ENCODE measurements at places on chromosomes 6 and 20.

GRCh38 chr20:56868746-56869145, 239.6 kb downstream of the TFAP2C start:
- no peak for DNase-seq

- DNase-seq: no peak
Observed at GRCh38 chr6:114272582-114272981, 70.2 kb downstream of the HS3ST5 start.

GRCh38 chr6:165092881-165093595, 216.4 kb downstream of the C6orf118 start:
- no peak for DNase-seq

DNA sequence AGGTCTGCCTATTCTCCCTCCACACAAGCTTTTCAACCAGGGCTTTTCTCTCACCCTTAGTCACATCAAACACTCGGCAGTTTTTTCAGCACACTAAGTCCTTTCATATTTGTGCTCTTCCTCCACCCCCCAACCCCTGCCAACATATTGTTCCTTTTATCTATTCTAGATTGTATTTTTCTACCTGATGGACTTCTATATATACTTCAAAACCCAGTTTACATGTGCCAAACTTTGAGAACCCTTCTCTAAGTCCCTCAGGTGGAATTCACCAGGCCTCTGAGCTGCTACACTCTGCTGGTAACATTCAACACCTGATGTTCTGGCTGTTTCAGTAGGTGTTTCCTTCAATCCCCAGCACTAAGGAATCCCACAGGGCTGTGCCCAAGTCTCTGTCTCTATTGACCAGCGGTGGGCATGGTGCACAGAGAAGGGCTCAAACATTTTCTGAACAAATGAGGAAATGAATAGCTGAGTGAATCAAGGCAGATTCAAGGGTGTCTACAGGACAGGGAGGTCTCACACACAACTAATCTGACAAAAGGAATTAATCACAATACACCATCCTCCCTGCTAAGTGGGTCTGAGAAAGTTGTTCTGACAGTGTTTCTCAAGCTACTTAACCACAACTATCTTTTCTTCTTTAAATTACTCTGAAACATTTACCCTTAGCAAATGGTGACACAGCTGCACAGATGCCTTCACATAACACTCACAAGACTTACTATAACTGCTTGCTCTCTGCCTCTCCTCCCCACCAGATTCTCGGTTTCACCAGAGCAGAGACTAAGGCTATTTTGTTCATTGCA, 166.5 kb downstream of the TSHZ2 start:
- no peak for DNase-seq

GRCh38 chr6:167687116-167687725, 139.5 kb upstream of the AFDN start:
- no peak for DNase-seq

GRCh38 chr20:46343348-46343974, 35.2 kb upstream of the CDH22 start:
- no peak for DNase-seq

DNA sequence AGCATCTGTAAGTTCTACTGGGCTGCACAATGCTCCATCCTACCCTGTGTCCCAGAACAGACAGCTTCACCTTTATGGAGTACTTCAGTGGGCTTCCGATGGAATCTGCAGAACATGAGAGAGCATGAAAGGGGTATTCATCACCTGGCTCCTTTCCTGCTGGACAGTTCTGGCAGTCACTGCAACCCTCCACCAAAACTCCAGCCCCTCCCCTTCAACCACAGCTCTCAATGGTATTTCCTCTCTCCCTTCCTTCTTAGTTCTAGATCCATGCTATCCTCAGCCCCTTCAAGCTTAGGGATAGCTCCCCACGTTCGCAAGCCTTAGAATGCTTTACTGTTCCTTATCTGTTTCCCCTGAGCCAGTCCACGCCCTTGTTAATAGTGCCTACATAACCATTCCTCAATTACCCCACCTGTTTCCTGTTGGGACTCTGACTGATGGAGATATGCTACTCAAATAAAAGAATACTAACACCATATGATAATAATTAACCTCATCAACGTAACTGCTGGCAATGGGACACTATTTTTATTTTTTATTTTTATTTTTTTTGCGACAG, 26.8 kb downstream of the TRAM2 start:
- DNase-seq: no peak

DNA sequence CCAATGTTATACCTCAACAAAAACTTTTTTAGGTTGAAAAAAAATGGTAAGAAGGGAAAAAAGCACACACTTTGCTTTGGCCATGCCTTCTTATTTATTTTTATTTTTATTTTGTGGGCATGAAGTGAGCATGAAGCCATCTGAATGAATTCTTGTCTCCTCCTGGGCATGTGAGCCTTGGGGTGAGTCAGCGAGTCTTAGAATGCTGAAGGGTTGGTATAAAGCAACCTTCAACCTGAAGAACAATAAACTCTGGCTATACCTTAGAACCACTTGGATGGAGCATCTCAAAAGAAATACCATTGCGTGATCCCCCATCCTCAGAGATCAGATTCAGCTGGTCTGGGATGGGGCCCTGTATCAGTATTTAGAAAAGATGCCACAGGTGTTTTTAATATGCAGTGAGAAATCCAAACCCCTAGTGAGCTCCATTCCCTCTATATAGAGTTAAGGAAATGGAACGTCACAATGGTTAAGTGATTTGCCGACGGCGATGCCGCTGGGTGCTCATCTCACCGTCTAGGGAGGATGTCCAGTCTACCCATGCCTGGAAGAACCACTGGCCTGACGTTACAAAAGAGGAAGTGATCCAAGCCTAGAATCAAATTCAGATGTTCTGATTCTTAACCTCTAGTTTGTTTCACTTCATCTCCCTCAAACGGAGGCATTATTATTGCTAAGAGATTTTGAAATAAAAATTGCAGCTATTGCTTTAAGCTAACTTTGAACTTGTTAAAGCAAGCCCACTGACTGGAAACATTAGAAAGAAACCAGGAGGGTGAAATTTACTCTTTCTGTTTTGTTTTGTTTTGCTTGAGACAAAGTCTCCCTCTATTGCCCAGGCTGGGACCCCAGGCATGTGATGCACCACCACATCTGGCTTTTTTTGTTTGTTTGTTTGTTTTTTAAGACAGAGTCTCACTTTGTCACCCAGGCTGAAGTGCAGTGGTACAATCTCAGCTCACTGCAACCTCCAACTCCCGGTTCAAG, 67.1 kb downstream of the EDN1 start:
- no peak for DNase-seq

DNA sequence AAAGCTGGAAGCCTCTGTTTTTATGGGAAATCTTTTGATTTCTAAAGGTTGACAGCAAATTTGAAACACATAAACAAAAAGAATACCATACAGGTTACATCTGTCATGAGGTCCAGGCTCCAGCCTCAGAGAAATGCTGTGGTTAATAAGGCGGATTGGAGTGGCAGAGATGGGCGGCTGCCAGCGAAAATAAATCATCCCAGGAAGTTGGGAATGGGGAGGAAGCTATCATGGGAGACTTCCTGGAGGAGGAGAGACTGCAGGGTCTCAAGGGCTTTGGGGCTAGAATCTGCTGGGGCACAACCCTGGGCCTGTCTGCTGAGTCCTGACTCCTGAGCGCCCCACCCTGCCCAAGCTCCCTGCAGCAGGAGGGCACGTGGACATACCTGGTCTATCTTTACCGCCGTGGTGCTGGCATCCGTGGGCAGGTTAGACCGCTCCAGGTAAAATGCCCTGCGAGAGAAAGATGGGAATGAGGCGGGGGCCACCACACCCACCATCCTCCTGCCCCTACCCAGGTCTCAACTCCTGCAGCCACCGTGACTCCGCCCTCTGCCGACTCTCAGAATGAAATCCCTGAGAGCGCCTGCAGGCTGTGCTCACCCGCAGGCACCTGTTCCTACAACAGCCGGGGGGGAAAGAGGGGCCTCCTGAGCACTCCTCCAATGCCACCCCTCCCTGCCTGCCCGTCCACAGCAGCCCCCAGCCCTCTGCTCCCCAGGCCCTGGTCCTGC, 197.3 kb downstream of the PREX1 start:
- DNase-seq: no peak

DNA sequence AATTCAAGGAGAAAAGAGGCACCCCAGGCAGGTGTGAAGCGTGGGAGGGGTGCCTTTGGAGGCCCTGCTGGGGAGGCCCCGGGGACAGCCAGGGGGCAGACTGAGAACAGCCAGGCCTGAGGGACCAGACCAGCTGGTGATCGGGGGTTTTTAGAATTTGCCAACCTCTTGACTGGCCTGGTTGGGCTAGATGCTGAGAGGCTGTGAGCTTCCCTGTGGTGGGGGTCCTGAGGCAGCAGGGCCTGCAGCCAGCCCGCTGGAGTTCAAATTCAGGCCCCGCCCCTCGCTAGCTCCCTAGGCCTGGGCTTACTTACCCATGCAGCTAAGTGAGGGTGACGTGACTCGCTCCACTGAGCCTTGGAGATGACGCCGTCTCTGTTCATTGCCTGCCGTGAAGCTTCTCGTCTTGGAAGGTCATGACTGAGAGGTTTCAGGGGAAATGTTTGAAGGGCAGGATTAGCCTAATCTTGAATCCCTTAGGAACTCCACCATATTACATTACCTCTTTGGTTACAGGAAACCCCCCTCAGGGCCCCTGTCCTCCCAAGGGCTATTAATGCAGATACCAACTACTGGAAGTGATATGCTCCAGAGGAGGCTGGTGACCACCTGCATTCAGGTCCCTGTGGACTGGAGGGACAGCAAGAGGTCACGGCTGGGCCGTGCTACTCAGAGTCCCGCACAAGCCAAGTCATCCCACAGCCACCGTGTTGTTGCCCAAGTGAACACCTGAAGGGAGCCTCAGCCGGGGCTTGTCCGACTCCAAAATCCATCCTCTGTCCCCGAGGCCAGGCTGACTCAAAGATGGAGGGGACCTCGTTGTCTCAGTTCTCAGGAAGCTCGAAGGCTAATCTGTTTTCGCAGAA, 73.9 kb upstream of the DUSP22 start:
- no peak for DNase-seq

- no peak for DNase-seq
Observed at GRCh38 chr20:17202673-17203072, 24.2 kb upstream of the PCSK2 start.

DNA sequence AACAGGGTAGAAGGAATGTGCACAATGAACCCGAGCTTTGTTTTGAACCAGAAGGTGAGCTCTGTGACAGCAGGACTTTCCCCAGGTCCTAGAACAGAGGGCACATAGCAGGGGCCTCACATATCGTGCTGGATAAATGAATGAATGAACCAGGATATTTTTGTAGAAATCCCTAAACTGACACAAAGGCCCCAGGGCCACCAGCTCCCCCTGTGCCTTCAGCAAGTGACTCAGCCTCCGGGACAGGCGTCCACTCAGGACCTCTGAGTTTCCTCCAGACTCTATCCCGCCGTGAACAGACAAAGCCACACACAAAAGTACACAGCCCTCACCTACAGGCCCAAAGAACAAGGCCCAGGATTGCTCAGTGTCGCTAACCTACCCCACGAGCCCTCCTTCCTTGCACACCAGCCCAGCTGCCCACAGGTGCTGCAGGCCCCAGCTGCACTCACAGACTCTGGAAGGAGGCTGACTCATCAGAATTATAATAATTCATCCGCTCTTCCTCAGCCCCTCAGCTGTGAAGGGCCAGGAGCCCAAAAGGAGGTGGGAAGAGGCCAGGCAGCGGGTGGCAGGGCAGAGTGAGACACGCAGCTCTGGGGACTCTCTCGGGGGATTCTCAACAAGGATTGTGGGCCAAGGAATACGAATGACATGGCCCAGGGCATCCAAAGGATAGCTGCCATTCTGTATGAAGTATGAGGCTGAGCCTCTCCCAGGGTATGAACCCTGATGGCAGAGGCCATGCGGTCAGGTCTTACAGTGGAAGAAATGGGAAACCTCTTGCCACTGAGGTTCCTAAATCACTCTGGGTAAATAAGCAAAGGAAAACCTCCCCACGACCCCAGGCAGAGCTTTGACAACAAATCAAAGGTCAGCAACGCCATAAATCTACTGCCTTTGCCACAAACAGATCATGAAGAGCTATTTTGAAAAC, 40.9 kb downstream of the SUMO4 start:
- DNase-seq: no peak

- no peak for DNase-seq
Observed at GRCh38 chr6:84042603-84043002, 9.0 kb downstream of the MRAP2 start.

GRCh38 chr6:107511511-107511993, 21.6 kb downstream of the SOBP start:
- DNase-seq: no peak

GRCh38 chr6:152380993-152381898, 255.9 kb downstream of the SYNE1 start:
- DNase-seq: peak; percentile 97

- no peak for DNase-seq
Observed at GRCh38 chr6:16496210-16496609, 257.8 kb downstream of the GMPR start.

- no peak for DNase-seq
Observed at GRCh38 chr6:131917763-131918649, 33.2 kb downstream of the CCN2 start.

- DNase-seq: no peak
Observed at GRCh38 chr6:93373445-93373844, 45.9 kb downstream of the EPHA7 start.

DNA sequence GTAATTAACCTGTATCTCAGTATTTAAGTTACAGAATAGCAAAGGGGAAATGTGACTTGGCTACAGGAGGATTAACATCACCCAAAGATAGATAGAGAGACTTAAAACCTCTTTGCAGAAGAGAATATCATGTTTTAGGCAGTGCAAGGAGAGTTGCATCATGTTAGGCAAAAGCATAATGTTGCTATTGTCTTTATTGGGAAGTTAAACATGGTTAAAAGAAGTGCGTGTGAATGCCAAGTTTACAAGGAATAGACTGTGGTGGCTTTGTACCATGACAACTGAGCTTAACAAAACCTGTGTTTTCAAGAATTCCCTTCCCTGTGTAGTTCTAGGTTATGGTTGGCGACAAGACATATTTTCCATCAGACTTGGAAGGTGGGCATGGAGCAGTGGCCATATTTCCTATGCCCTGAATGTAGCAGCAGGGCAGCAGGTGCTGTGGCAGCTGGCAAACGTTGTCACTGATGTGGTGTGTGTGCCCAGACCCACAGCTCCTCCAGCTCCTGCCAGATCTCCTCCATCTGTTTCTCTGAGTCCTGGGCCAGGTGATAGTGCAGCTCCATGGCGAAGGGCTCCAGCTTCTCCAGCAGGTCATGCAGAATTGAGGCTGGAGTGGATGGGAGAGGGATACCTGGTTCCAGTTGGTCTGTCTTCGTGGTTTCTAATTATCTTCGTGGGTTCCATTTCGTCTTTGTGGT, 163.3 kb downstream of the QRSL1 start:
- no peak for DNase-seq

DNA sequence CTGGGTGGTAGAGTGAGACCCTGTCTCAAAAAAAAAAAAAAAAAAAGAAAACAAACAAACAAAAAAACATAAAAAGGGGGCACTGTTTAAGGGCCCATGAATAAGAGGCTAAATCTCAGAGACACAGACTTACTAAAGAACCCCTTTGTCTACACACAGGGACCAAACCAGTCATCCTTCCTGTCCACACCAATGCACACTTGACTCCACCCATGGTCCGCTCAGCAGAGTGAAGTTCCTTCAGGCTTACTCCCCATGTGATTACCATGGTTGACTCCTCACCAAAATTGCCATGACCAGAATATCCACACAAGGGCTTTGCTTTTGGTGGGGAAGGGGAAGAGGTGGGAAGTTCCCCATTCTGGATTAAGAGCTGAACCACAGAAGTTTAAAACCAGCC, 19.4 kb upstream of the REPS1 start:
- DNase-seq: no peak
